Pulmonary artery endothelial cell (primary cell): ENCODE measurements at places on chromosomes 3 and 15. TPM values are rescaled to one million over a fixed set of nuclear protein-coding genes. Genes with fewer than 3 reads are reported as not detected.

DNA sequence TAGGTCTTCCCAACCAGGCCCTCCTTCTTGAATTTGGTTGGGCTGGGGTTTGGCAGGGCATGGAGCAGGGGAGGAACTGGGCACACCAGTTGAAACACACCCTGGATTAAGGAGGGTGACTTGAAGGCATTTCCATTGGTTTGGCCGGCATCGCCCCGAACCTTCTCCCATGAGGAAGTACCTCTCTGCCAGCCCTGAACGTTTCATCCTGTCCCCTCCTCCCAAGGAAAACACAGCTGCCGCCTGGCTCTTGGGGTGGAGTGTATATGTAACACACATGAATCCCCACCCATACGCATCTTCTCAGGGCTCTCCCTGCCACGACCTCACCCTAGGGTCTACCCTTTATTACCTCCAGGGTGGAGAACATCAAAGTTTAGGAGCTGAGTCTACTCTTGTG lies 14.6 kb downstream of the UBAP1L start:
- DNase-seq: no peak

DNA sequence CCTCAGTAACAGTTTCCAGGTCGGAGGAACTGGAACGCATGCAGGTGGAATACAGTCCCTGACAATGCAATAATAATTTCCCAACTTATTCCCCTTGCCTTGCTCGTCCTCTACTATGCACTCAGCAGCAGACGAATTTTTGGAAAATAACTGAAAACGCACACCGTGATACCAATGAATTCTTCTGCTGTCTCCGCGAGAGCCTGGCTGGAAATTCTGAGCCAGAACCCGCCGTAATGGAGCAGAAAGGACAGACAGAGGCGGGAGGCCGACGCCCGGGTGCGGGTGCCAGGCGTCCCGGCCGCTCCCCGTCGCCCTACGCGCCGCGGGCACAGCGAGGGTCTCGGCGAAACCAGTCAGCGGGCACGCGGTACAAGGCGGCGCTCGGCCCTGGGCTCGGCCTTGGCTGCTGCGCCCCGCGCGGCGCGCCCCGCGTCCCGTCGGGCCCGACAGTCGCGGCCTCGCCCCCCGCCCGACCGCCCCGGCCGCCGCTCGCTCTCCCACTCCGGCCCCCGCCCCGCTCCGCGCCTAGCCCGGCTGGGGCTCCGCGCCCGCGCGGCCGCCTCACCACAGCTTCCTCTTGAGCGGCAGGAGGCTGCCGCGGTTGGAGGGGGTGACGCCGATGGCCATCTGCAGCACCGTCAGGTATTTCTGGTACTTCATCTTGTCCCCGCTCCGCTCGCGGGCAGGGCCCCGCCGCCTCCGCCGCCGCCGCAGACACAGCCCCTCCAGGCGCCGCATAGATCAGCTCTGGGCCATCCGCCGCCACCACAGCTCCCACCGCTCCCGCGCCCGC lies 114.5 kb upstream of the GOLGA8J start:
- no peak for DNase-seq

Gene RPL4
- 2,913 and 3,835 TPM in 2 replicates for total RNA-seq

Gene LMAN1L
- total RNA-seq: not detected in 2 replicates

Gene KCNMB3
- total RNA-seq: 0.46 and 1.4 TPM in 2 replicates
